ENCODE measurements at places on chromosomes 1 and 21. TPM values are rescaled to one million over a fixed set of nuclear protein-coding genes. Genes with fewer than 3 reads are reported as not detected.

Gene CASZ1
- 3.7 TPM for total RNA-seq

Gene FCRL5
- not detected for total RNA-seq

Gene PLPPR5
- not detected for total RNA-seq

Gene UBXN10
- 0.41 TPM for total RNA-seq

Gene S100A4
- total RNA-seq, result 84.8 TPM

Gene MCOLN2
- 43.5 TPM for total RNA-seq

Gene CHD5
- total RNA-seq, result 0.76 TPM

Gene KMO
- total RNA-seq, result 0.33 TPM

Gene S100A7
- total RNA-seq, result not detected

Gene NAXE
- 82.0 TPM for total RNA-seq

Gene ADGRB2
- total RNA-seq, result 1.2 TPM

Gene TRPM2
- total RNA-seq, result 1.7 TPM

Gene MATN1
- total RNA-seq, result 0.32 TPM

Gene ZNF695
- 0.81 TPM for total RNA-seq

Gene NGF
- not detected for total RNA-seq

Gene SPRR1A
- total RNA-seq, result not detected

Gene ERICH3
- not detected for total RNA-seq

Gene NHLH1
- total RNA-seq, result 0.32 TPM

Gene UMODL1
- total RNA-seq, result not detected

Gene ZBTB17
- total RNA-seq, result 48.3 TPM

Gene RAB42
- not detected for total RNA-seq

Gene OR2L13
- not detected for total RNA-seq

Gene METTL13
- 52.9 TPM for total RNA-seq

Gene MAPKAPK2
- total RNA-seq, result 64.7 TPM

Gene LCE1A
- total RNA-seq, result not detected

Gene CASQ2
- not detected for total RNA-seq

Gene SPRR5
- not detected for total RNA-seq

Gene BLACAT1
- total RNA-seq, result 0.32 TPM

Gene NUDT4B
- 0.46 TPM for total RNA-seq

Gene PRKCZ
- 9.8 TPM for total RNA-seq
